Activated CD4-positive, CD25-positive, alpha-beta regulatory T cell treated with anti-CD3 and anti-CD28 coated beads, Interleukin-2, amount 50 U/mL, for 72 hours (primary cell): ENCODE measurements at places on chromosomes 7 and 10.
A peak's percentile ranks its signal among the peaks of the same experiment; 100 is the strongest.

DNA sequence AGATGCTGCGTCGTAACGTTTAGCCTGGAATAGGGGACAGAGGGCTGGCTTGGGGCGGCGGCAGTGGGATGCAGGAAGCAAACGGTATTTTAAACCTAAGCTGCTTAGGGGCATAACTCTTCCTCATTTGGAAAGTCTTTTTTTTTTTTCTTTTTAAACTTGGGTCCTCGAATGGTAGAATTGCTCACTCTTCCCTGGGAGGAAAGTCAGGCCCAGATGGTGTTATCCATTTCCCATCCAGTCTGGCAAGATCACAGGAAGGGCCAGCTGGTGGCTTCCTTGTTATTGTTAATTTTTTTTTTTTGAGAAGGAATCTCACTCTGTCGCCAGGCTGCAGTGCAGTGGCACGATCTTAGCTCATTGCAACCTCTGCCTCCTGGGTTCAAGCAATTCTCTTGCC is 56.6 kb downstream of the TMEM209 start:
- DNase-seq = no peak

GRCh38 chr10:47277352-47278151 is 22.4 kb upstream of the GDF10 start:
- no peak for DNase-seq

DNA sequence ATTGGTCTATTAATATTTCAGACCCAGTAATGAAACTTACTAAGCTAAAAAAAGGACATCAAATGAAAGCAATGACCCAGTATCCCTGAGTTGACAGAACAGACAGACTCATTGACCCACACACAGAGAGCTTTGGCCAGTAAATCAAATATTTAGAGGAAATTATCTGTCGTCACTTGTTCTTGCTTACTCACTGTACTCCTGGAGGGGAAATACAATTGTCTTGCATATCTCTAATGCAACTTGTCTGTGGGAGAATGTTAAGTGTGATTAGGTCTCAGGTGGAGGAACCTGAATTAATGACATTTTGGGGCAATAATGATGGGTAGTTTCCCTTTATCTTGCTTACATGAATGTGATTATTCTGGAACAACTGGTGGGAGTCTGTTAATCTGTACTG is 80.4 kb downstream of the CUBN start:
- no peak for DNase-seq

- DNase-seq = peak; percentile 49
Measured at GRCh38 chr7:131106681-131107336, 220.9 kb upstream of the MKLN1 start.

DNA sequence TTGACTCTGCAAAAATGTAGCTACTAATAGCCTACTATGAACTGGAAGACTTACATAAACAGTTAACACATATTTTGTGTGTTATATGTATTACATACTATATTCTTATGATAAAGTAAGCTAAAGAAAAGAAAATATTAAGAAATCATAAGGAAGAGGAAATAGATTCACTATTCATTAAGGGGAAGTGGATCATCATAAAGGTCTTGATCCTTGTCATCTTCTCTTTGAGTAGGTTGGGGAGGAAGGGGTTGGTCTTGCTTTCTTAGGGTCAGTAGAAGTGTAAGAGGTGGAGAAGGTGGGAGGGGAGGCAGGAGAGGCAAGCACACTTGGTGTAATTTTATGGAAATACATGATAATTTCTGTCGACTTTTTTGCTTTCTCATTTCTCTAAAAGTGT is 81.3 kb downstream of the NAMPT start:
- DNase-seq = no peak

GRCh38 chr10:109770663-109771062 is 152.6 kb downstream of the XPNPEP1 start:
- DNase-seq = no peak

- DNase-seq = no peak
Measured at GRCh38 chr7:71255537-71256178, 123.7 kb downstream of the GALNT17 start.

GRCh38 chr10:129626796-129627435 is 159.9 kb downstream of the MGMT start:
- DNase-seq = no peak

GRCh38 chr10:132977807-132978206 is 35.4 kb upstream of the CFAP46 start:
- DNase-seq = no peak

GRCh38 chr10:68790476-68790875 is 36.9 kb upstream of the STOX1 start:
- no peak for DNase-seq

DNA sequence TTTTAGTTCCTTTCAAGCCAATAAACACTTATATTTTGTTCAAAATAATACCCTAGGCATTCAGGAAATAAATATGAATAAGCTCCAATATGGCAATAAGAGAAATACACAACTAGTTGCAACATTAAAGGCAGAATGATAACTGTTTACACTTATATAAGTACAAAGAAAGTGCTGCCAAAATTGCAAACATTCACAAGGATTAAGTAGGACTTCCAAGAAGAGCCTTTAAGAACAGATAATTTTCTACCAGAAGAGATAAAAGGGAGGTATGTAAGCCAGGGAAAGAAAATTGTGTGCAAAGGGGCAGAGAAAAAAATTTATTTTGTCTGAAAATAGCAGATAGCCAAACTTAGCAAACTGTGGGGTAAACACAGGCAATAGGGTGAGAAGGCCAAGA is 83.8 kb downstream of the CTNNA3 start:
- DNase-seq = no peak

- DNase-seq = no peak
Measured at GRCh38 chr10:104337521-104337984, 712 bp downstream of the ITPRIP start.

GRCh38 chr7:115145512-115145911 is 223.6 kb downstream of the MDFIC start:
- DNase-seq = no peak

DNA sequence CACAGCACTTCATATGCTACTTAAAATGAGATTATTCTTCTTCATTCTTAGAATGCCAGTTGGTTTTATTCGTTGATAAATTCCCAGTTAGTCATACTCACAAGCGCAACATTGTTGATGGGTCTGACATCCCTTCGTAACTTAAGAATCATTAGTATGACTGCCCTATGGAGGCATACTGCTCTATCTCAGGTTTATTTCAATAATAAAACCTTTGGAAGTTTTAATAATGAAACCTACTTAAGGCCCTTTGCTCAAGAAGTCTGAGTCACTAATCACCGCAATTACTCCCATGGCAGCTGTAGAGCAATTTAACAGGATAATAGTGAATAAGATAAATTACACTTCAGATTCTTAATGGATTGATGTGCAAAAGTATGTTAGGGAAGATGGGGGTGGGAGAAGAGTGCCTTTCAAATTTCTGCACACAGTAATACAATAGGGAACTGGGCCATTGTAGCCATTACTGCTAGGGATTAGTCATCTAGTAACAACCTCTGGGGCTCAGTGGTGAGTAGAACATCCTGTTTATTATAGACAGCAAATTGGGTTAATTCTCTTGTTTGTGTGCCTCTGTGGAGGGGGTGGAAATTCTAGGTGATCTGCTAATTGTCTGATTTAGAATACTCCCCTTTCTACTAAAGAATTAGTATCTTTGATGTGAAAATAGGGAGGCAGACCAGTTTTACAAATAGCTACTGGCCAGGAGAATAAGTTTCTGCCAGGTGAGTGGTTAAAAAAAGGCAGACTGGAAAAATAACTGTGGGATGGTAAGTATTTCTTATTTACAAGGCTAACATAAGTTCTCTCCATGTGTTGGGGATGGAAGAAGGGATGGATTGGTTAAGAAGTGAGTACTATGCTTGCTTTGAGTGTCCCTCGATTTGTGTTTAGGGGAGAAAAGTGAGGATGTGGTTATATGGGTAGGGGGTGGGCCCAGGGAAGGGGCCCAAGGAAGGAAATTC is 74.5 kb upstream of the VKORC1L1 start:
- DNase-seq = no peak

DNA sequence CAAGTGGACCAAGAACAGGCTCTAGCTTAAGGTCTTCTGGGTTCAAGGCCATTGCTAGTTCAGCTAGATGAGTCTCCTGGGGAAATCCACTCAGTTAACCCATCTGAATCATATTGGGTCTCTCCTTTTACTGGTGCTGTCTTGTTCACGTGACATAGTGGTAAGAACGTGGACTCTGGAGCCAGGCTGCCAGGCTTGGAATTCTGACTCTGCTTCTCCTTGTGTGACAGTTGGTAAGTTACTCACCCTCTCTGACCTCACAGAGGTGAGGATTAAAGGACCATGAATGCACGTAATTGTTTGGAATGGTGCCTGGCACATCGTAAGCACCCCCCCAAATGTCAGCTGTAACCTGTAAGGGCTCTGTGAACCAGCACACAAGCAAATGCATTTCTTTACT is 9.7 kb upstream of the CALU start:
- no peak for DNase-seq

DNA sequence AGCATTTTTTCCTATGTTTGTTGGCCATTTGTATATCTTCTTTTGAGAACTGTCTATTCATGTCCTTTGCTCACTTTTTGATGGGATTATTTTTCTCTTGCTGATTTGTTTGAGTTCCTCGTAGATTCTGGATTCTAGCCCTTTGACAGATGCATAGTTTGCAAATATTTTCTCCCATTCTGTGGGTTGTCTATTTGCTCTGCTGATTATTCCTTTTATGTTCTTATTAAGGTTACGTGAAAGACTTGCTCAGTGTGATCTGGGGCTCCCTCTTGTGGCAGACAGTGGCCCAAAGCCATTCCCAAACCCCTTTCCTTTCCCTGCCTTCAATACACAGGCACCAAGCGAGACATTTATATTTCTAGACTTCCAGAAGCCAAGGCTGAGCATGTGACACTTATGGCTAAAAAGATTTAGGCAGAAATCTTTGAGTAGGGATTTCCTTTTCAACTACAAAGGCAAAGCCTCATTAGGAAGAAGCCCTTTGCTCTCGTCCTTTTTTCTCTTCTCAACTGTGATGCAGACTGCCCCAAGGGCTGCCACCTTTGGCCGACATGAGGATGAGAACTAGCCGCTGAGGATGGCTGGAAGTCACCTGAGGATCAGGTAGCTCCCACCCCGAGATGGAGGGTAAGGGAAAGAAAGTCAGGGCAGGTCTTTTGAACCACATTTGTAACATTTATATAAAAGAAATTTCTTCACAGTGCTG is 23.6 kb downstream of the ST8SIA6 start:
- peak; percentile 55 for DNase-seq

- DNase-seq = no peak
Measured at GRCh38 chr10:91691981-91692380, 59.1 kb upstream of the PPP1R3C start.

DNA sequence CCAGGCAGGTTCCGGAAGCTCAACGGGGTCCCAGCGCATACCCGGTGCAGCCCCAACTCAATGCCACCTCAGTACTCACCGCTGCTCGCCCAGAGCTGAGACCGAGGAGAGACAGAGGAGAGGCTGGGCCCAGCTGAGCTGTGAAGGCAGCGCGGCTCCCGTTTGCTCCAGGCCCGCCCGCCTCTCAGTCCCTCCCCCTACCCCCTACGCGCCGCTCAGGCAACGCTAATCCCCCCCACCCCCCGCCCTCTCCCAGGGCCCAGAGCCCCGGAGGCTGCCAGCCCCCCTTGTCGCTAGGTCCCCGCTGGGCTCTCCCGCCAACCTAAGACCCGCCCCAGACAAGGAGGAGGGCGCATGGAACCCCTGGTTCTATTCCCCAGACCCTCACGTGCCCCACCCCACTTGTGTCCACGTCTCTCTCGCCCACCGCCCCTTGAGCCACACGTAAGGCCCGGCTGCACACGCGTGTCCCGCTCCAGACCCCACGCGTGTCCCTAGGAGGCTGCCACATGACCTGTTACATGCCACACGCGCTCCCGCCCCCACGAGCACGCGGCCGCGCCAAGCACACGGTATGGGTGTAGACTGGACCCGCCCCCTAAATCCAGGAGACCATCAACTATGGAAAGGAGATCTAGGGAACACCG is at the start of gene PSD:
PSD (minus strand) TSS at position 164 of the 647 bp plus-strand sequence. CDS start 1,747 bp downstream, outside the sequence.
- DNase-seq = no peak

GRCh38 chr10:119754936-119755335 is 29.1 kb downstream of the INPP5F start:
- DNase-seq = no peak

GRCh38 chr10:112507988-112508387 is 61.0 kb downstream of the VTI1A start:
- DNase-seq = no peak

GRCh38 chr7:12269100-12269895 is 58.2 kb downstream of the TMEM106B start:
- no peak for DNase-seq

DNA sequence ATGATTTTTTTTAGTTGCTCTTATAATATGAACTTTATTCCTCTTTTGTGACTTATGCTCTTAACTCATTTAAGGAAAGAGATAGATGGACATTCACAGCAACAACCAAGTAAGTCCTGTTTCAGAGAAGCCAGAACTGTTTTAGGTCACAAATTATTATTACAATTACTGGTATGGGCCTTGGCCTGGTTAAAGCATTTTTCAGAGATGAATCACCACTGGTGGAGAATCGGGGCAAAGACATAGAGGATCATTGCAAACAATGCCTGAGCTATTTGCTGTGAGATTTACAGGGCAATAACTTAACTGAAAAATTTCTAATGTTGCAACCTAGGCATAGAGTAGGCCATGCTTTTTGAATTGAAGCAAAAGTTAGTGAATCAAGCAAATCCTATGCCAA is 138.0 kb upstream of the YAE1 start:
- no peak for DNase-seq

GRCh38 chr7:81233208-81233940 is 314.5 kb upstream of the SEMA3C start:
- DNase-seq = no peak

DNA sequence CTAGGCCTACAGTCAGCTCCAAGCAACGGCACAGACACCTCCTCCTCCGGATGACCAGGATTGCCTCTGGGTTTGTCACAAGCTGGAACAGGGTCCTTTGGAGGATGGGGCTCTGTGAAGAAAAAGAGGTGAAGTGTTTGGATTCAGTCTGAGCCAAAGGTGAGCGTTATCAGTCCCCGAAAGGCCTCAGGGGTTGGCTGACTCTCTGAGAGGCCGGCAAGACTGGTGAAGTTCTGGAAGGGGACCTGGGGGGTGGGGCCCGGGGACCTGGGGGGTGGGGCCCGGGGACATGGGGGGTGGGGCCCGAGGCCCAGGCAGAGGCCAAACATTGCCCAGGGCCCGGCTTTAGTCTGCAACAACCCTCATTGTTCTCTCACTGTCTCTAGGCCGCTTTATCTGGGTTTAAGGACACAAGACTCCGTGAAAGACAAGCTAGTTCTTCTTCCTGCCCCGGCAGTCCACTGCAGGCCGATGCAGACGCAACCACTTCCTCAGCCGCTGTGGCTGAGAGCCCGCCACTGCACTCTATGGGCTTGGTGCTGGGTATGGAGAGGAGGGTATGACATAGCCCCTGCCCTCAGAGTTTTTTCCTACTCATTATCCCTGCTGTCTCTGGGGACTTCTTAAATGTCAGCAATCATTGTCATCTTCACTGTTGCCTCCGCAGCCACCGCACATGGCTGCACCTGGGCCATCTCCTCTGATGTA is 27.4 kb upstream of the PSAP start:
- DNase-seq = no peak

- DNase-seq = no peak
Measured at GRCh38 chr10:89632824-89633223, 12.2 kb downstream of the PANK1 start.

DNA sequence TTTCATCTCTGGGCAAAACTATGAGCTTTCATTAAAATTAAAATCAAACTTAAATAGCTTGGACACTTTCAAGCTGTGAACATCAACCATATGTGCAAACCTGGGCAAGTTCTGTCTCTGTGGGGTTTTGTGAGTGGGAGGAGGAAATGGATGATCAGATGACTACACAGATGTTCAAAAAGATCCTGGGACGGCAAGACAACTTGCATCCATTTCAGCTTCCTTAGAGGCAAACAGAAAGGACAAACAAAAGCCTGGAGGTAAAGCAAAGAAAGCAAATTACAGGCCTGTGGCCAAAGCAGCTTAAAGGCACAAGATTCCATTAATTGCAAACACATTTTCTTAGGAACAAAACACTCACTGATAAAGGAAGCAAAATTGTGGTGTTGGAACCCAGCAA is 222.2 kb downstream of the NEBL start:
- no peak for DNase-seq
